Fibroblast of skin of scalp (primary cell): ENCODE measurements at places on chromosomes 1 and 21.

- peak; percentile 48 for DNase-seq
Observed at GRCh38 chr1:236143104-236143948, 987 bp downstream of the GPR137B start.

DNA sequence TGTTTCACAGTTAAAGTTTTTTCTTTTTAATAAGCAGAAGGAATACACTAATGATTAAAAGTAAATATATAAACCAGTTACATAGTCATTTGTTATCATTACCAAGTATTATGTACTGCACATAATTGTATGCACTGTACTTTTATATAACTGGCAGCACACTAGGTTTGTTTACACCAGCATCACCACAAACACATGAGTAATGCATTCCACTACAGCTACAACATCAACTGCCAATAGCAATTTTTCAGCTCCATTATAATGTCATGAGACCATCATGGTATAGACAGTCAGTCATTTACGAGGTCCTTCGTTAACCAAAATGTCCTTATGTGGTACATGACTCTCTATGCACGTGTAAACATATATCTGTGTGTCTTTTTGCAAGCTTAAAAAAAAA lies 35.2 kb downstream of the SCYL3 start:
- DNase-seq = no peak

- no peak for DNase-seq
Observed at GRCh38 chr1:18533259-18533658, 52.5 kb downstream of the KLHDC7A start.

DNA sequence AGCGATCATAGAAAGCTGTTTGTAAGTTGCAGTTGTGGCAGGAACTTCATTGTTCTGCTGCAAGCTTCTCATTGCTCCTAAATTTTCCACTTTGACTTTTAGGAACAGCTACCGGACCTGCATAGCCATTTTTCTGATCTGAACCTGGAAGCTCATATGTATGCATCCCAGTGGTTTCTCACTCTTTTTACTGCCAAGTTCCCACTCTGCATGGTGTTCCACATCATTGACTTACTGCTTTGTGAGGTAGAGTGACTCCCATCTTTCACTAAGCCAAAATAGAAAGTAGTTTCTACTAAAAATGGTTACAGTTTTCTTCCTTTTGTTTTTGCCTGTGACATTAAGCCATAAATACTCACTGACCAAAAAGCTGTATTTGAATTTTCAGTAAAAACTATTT lies 254.2 kb downstream of the GPR52 start:
- DNase-seq = no peak

- peak; percentile 15 for DNase-seq
Observed at GRCh38 chr1:34806396-34806795, 13.6 kb downstream of the GJA4 start.

DNA sequence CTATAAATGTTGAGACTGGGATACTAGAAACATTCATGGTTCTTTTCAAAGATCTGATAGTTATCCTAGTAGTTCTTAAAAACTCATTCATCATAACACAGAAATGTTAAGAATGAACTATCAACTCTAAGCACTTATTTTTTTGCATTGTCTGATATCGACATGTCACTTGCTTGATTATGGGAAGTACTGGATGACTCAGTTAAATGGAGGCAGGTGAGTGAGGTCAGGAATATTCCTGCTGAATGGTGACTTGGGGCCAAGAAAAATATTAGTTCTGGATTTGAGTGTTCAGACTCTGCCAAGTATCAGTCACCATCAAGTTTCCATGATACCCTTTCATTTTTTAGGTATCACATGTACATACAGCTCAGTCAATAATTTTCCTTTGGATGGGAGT lies 63.6 kb downstream of the NEK7 start:
- DNase-seq = peak; percentile 76

- peak; percentile 81 for DNase-seq
Observed at GRCh38 chr1:224205438-224205840, 22.4 kb downstream of the DEGS1 start.

- no peak for DNase-seq
Observed at GRCh38 chr1:5945445-5945844, 46.8 kb downstream of the NPHP4 start.

DNA sequence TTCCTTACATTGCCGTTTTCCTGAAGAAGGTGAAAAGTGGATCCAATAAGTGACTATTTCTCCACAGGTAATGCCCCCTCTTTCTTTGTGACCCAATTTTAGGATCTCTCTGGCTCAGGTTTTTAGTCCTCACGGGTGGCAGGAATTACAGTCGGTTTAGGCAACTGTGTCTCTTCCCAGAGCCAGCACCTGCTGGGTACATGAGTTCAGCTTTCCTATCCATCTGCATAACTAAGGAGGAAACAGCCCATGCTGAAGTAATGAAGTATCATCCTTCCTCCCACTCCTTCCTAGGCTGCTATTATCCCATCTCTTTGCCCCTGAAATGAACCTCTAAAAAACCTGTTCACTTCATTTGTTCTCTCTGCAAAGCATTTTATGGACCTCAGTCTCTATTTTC lies 544.6 kb downstream of the NEGR1 start:
- no peak for DNase-seq

DNA sequence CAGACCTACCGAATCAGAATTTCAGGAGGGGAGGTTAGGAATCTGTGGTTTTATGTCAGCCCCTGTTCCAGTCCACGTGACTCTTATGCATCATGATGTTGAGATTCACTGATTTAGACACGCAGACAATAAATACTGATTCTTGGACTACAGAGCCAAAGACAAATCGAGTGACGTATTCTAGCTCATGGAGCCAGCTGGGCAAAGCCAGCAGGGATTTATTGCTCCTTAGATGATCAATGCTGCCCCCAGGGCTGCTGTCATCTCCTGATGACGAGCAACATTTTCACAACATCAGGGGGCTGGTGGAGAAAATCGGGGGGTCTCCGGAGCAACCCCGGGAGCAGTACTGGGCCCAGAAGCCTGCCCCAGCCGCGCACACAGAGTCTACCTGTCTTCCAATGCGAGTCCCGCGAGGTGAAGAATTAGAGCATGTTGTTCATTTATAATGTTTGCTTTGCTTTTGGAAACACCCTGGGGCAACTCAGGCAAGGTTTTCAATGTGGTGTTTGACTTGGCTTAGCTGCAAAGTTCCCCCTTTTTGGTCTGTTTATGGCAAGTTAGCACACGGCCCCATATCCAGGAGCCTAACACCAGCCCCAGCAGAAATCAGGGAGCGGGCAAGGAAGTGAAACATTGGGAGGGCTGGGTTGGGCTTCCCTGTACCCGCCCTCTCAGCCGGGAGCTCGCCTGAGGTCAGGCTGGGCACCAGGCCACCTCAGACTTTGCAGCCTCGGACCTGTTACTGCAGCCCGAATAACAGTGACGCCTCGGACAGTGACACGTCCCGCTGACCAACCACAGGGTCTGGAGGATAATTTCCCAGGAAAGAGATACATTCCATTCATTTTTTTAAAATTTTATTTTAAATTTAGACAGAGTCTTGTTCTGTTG lies 19.9 kb upstream of the CLDN14 start:
- DNase-seq = no peak

DNA sequence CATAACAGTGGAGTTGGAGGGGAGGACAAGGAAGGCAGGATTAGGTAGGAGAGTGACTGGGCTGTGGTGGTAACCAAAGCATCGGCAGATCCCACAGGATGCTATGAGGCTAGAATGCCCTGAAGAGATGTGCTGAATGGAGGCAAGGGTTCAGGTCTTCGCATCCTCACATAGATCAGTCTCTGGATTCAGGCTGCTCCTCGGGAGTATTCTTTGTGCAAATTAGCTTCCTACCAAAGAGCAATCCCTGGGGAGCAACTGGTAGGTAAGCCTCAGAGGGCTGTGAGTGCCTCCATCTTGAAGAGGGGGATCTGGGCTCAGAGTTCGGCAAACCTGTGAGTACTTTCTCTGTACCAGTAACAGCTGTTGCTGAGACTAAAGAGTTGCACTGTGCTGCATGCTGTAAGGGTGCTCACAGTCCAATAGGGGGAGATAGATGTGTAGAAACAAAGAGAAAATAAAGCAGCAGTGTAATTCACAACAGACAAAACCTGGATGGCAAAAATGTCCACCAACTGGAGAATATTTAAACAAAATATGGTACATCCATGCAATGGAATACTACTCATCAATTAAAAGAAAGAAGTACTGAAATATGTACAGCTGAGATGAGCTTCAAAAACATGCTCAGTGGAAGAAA lies 322.4 kb upstream of the DEPDC1 start:
- DNase-seq = peak; percentile 7

GRCh38 chr1:66519992-66520391 lies 14.0 kb upstream of the SGIP1 start:
- no peak for DNase-seq

DNA sequence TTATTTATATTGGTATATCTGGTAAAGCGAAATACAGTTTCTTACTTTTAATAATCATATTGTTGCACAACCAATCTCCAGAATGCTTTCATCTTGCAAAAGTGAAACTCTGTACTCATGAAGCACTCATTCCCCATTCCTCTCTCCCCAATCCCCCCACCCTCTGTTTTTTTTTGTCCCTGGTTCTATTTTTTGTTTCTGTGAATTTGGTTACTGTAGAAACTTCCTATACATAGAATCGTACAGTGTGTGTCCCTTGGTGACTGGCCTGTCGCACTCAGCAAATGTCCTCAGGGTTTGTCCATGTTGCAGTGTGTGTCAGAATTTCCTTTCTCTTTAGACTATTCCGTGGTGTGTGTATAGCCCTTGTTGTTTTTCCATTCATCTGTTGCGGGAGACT lies 7.9 kb upstream of the NLRP3 start:
- no peak for DNase-seq

- DNase-seq = no peak
Observed at GRCh38 chr1:66980745-66981367, 56.1 kb downstream of the MIER1 start.

GRCh38 chr21:35563885-35564451 lies 496.4 kb downstream of the SETD4 start:
- DNase-seq = peak; percentile 99

DNA sequence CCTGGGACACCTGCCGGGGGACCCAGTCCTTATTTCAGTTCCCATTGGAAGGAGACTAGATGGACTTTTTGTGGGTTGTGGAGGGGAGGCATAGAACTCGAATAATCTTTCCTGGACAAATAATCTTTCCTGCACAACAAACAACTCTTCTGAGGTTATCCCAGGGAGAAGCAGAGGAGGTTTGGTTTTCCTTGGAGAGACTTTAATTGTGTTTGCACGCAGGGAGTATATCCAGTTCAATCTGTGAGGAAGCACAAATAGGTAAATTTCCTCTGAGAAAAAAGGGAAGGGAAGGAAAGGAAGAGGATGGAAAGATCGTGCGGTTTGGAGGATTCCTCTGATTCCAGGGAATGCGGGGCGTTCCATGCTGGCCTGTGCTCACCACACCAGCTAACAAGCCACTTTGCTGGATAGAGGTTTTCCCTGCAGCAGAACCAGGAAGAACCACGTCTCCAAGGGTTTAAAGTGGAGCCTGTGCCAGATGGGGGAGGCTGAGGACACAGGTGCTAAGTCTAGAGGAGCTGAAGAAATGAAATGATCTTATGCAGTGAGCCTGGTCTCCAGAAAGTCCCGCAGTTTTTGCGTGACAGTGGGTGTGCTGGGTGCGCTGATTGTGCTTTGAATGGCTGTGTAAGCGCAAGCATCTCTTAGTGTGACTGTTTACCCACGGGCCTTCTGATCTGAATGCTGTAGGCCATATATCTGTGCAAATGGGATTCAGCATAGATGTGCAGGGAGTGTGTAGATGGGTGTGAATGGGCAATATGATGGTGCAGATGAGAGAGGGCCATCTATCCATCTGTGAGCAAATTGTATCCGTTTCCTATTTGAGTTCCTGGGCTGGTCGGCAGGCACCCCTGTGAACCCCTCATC lies 7.6 kb downstream of the PAX7 start:
- DNase-seq = no peak

GRCh38 chr1:199956005-199956404 lies 71.5 kb upstream of the NR5A2 start:
- no peak for DNase-seq

DNA sequence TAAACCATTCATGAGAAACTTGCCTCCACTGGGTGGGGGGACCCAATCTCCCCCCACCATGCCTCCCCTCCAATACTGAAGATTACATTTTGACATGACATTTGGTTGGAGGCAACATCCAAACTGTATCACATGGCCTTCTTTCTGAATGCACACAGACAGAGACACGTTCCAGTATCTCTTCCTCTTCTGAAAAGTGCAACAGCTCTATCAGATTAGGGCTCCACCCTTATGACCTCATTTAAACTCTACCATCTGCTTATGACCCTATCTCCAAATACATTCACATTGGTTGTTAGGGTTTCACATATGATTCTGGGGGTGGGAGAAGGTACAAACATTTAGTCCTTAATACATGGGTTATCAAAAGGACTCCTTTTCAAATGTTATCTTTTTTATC lies 481.8 kb upstream of the NFIA start:
- no peak for DNase-seq

GRCh38 chr1:224713228-224713627 lies 97.1 kb downstream of the CNIH3 start:
- no peak for DNase-seq

DNA sequence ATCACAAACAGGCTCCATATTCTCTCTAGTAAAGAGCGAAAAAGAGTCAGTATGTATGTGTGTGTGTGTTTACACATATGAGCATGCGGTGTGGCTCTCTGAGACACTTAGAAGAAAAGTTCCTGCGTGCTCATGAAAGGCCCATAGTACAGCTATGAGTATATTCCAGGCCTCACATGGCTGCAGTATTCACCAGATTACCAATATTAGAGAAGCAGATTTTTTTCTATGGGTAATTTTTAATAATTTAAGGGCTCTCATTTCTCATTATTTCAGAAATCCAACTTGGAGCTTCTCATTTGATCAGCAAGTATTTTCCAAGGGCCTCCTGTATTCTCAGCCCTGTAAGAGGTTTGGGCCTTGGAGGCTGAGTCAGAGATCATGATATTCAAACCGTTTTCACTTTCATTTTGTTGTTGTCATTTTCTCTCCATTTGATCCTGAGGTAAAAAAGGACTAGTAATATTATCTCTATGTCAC lies 232.9 kb upstream of the SGIP1 start:
- peak; percentile 42 for DNase-seq

DNA sequence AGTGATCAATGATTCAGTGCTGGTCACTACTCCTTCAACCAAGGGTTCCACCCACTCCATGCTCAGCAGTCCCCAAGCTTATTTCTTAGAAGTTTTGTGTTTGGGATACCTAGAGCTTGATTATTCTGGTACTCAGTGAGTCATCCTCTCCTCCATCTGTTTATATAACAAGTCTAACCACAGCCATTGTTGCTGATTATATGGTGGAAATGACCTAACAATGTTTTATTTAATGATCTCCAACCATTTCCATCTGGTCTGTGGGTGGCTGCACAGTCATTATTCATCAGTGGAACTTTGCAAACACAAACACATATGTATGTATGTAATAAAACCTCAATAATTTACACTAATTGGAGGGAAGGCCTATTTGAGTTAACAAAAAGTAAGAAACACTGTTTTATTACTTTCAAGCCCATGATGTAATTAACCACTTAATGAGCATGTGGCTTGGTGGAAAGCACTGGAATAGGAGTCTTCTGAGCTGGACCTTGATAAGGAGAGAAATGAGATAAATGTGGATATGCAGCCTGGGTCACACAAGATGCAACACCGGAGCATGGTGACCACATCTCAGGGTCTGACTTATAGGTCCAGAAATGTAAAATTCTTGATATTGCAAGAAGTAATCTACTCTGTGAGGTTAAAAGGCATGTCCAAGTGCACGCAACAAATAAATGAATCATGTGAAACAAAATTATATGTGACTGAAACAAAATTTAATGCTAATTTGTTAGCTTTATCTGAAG lies 99.0 kb upstream of the WLS start:
- peak; percentile 72 for DNase-seq
